ENCODE measurements at places on chromosomes 5 and 9.

DNA sequence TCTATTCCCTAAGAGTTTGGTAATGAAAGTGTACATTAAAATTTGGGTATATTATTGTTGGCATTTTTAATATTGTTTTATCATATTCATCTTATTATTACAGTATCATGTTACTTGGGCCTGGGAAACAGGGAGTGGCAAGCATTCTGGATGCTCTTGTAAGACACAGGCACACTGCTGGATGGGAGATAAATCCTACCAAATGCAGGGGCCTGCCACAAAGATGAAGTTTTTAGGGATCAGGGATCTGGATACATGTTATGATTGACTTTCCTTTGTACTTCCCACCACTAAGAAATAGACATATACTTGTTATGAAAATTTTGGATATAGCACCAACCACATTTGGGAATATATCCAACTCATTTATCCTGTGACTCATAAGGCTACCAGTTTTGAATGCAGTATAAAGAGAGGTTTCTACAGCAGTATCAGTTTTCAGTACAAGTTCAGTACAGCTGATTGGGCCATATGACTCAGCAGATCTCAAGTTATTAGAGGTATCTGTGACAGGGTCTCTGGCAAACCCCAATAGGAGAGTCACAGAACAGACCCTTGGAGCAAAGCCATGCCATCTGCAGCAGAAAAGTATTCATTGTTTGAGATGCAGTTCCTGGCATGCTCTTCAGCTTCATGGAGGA is 360.1 kb downstream of the DMAC1 start:
- no peak for DNase-seq

- DNase-seq, result no peak
Observed at GRCh38 chr5:112823656-112824055, 37.4 kb upstream of the SRP19 start.

DNA sequence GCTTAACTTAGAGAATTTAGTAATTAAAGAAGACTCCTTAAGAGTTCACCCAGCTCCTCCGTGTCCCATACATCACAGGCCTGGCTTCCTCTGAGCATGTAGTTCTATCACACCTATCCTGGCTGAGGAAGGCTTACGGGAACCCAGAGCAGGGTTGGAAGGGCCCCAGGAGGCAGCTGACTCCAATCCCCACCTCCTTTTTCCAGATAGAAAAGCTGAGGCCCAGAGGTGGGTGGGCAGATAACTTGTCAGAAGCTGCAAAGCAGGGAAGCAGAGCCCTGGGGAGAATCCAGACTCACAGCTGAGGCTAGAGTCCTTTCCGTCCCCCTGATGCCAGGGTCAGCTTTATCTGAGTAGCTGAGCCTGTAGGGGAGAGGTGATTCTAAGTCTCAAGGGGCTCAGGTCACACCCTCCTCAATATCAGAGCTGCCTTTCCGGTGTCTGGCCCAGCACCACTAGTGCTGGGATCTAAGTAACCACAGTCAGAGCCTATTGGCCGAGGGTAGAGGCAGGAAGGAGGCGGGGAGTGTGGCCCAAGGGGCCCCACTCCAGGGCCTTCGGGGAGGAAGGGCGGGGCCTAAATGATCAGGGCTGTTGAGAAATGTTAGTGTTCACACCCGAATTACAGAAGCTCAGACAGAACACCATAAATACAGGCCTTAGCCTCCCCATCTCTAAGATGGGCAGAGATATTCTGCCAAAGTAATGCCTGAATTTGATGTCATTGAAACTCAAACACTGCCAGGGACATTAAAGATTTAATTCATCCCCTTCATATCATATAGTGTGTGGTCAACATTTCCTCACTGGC is 9.9 kb downstream of the CCDC69 start:
- no peak for DNase-seq

- DNase-seq, result no peak
Observed at GRCh38 chr9:112486221-112487007, at the start of gene KIAA1958. Gene KIAA1958, plus strand, starts transcription at chr9:112486827. Its CDS starts 87,254 bp downstream, at chr9:112574081.

DNA sequence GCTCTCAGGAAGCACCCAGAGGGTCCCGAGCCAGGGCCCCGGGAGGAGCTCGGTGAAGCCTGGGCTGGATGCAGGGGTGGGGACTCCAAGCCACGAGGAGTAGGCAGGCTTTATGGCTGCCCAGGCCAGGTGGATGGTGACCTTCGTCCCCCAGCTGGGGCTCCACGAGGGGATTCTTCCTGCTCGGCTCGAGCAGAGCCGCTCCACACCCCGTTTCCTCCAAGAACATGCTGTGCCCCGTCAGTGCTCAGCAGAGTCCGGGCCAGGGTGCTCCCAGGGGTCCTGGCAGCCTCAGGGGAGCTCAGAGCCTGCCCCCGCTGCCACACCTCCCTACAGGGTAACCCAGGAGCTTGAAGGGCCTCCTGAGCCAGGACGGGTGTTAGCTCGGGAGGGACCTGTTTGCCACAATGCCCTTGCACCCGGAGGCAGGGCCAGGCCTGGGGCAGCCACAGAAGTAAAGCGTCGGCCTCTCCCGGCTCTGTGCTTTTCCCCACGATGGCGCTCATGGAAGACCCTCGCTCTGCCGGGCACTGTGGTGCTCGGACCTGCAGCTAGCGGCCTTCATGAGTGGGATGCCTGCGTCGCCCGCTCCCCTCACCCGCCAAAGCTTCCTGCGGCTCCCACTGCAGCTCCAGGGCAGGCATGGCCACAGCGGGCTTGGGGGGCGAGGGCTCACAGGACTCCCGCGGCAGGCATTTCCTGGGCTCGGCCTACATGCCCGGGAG is 86.8 kb downstream of the KCNT1 start:
- no peak for DNase-seq

DNA sequence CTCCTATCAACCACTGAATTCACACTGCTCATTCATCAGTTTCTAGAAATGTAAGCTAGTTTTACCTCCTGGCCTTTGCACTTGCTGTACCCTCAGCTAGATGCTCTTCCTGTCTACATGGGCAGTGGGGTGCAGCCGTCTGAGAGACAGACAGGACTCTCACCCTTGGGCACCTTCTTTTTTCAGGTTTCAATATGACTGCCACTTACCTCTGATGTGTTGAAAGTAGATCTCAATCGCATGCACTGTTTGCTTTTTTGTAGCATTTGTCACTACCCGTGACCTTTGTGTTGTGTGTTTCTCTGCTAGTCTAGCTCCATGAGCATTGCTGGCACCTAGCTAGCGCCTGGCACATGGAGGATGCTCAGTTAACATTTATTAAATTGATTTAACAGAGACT is 403.1 kb upstream of the TRPC7 start:
- DNase-seq, result no peak

DNA sequence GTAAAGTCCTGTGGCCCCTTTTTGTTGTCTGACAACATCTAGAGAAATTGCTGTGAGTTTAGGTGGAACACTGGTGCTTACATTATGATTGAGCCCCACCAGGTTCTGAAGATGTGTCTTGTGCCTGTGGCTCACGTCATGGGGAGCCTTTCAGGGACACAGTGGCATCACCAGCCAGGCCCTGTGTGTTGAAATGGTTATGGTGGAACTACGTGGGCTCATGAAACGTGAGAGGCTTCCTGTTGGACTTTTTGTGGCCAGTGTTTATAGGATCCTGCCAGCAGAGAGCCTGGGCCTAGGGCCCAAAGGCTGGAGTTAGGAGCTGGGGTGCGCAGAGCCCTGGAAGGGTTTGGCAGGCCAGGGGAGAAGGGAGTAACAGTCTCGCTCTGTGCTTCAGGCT is 46.8 kb downstream of the TENT4A start:
- no peak for DNase-seq

GRCh38 chr5:82327941-82328340 is 49.8 kb upstream of the RPS23 start:
- DNase-seq, result no peak

GRCh38 chr5:173830421-173830820 is 57.7 kb upstream of the CPEB4 start:
- no peak for DNase-seq

DNA sequence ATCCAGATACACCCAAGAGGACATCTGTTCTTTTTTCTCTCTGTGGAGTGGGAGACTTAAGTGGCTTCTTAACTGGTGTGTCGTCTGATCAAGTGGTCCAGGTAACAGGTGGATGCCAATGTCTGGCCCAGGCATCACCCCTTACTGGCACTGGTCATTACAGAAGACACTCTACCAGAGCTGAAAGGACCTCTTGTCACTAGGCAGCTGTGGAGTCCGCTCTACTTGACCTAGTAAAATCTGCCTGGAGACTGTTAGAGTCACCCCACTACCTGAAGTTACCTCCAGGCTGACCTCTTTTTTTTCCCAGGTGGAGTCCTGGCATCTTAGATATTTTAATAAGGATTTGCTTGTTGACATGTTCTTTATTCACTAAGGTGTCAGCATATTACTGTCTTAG is 22.5 kb downstream of the FXN start:
- no peak for DNase-seq

GRCh38 chr9:96603305-96604003 is 16.2 kb downstream of the CDC14B start:
- DNase-seq, result no peak

DNA sequence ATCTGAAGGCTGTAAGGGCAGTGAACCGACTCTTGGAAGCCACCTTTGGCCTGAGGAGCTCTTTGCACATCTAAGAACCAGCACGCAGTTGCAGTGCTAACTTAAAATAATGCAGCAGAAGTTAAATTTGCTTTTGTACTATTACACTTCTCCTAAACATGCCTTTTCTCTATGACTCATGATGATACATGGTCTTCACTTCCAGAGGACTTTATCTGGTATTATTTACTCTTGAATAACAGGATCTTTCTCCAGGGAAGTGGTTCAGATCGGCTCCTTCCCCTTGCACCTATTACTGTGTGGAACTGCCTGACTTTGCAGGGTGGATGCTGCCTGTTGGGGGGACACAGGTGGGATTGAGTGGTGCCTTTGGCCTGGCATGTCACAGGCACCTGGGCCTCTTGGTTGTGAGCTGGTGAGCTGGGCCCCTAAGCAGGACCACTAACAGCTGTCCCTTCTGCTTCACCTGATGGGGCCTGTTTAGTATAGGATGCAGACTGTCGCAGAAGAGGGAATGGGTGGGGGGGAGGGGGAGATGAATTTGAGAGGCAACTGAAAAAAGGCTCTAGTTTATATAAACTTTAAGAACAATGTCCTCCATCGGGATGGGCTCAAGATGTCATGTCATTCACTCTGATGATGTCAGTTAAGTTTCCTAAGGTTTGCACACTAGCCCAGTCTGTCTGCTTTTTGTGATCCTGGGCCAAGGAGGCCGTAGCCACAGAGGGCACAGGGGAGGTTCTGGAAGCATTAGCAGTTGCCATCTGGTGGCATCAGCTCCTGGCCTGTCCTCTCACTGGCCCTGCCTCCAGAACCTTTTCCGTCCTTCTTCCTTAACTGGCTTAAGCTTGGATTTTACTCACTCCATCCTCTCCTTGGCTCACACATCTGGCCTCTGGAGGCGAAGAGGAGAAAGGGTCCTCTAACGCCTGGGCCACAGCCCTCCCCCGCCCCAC is 33.9 kb upstream of the GABBR2 start:
- peak; percentile 18 for DNase-seq

- no peak for DNase-seq
Observed at GRCh38 chr9:112780450-112781036, 30.0 kb downstream of the SNX30 start.

- DNase-seq, result no peak
Observed at GRCh38 chr9:88692827-88693226, 157.8 kb downstream of the NXNL2 start.

- no peak for DNase-seq
Observed at GRCh38 chr5:176387384-176387925, 943 bp downstream of the NOP16 start.

DNA sequence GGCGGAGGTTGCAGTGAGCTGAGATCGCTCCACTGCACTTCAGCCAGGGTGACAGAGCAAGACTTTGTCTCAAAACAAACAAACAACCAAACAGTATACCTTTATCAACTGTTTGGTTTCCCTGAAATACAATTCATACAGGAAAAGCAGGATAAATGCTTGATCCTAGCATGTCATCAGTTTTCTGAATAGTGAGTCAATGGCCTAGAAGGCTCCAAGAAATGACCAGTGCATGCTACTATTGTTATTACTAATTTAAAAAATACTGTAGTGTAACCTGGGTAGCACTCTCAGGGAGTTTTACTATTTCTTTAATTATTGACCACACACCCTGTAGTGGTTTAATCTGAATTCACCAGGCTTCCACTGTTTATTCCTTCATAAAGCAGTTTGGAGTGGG is 101.0 kb upstream of the PTPN3 start:
- DNase-seq, result no peak

GRCh38 chr5:41186143-41186542 is 27.2 kb downstream of the C6 start:
- DNase-seq, result no peak

- DNase-seq, result no peak
Observed at GRCh38 chr9:105258225-105258737, 13.8 kb downstream of the SLC44A1 start.

DNA sequence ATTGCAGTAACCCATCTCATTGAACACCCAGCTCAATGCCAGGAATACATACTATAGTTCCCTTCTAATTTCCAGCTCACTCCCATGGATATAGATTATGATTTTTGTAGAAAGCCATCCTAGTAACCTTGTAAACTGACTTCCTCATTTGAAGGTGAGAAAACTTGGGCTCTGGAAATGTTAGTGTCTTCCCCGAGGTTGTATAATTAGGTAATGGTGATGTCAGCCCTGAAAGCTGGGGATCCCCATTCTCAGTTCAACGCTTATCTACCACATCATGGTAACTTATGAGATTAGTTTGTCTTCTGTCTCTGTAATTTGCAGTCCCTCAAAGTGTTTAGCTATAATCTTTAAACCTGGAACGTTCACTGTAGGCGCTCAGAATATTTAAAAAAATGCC is 34.6 kb upstream of the PTCH1 start:
- DNase-seq, result no peak

DNA sequence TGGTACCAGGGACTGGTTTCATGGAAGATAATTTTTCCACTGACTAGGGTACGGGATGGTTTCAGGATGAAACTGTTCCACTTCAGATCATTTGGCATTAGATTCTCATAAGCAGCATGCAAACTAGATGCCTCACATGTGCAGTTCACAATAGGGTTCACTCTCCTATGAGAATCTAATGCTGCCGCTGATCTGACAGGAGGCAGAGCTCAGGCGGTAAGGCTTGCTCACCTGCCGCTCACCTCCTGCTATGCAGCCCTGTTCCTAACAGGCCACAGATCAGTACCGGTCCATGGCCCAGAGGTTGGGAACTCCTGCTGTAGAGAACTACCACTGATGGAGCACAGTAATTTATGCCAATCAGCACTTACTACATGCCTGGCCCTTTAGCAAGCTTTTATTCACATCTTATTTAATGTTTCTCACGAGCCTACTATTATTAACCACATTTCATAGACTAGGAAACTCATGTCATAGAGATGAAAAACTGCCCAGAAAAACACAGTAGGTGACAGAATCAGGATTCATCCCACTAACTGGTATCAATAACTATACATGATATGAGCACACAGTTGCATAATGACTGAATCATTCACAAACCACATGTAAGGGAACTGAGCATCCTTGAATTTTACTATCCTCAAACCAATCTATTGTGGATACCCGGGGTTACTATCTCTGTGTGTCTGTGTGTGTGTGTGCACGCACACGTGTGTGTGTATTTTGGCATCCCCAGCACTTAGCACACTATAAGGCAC is 46.5 kb downstream of the SVEP1 start:
- DNase-seq, result no peak

- DNase-seq, result no peak
Observed at GRCh38 chr5:103397739-103398581, 139.4 kb downstream of the MACIR start.

All from amniotic stem cell (primary cell).